Activated CD4-positive, alpha-beta T cell treated with anti-CD3 and anti-CD28 coated beads, Interleukin-2, Interleukin-4, amounts not matched to agents 100 ng/mL and 50 ng/mL, durations not matched to agents 16 hours and 8 hours (primary cell): ENCODE measurements at places on chromosomes 12 and 14.

GRCh38 chr14:61090432-61091216 lies 109.6 kb downstream of the SLC38A6 start:
- DNase-seq: peak; percentile 28

GRCh38 chr12:92717202-92717601 lies 14.4 kb downstream of the PLEKHG7 start:
- no peak for DNase-seq

DNA sequence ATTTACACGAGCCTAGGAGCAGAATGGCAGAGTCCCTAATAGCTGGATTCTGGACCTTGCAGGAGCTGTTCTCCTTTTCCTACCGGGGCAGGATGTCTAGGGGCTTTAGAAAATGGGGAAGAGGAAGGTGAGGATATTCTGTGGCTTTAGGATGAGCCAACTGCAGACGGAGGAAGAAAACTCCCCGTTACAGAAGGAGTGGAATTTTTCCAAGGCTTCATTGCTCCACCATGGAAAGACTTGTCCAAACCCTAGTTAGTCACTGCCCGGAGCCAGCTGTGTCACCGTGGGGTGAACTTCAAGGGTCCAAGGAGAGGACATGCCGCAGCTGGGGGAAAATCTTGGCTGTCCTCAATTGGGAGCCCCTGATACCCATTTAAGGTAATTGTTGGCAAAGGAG lies 41.6 kb downstream of the FOS start:
- DNase-seq: no peak

GRCh38 chr12:113314121-113314529 lies 20.8 kb downstream of the SLC8B1 start:
- no peak for DNase-seq

DNA sequence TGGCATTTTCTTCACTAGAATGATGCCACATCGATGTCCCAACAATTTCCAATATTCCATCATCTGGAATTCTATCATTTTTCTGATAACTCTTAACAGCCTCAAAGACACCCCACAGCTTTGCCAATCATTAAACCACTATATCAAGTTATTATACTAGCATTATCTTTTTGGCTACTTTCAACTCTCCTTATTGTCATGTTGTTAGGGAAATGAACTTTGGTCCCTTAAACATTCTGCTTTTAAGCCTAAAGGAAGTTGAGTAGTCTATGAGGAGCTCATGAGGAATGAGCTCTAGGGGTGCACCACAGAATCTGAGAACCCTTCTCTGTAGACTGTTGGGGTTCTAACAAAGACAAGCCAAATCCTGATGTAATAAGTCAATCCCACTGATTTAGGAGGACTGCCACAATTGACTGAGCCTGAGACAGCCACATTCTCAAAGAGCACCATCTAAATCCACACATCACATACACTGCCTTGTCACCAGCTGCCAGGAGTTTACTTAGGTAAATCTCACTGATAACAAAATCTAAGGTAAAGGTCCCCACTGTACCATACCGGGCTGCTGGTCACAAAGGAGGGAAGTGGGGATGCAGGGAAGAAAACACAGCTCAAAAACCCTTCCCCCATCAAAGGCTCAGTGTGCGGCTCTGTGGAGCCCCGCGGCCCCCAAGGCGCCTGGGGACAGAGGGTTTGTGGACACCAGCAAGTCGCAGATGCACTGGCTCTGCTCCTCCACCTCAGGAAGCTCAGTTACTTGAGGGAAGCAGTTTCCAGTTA lies 58.2 kb downstream of the SETD3 start:
- no peak for DNase-seq
